CD4-positive, alpha-beta memory T cell (primary cell): ENCODE measurements at places on chromosomes 13 and 19.

DNA sequence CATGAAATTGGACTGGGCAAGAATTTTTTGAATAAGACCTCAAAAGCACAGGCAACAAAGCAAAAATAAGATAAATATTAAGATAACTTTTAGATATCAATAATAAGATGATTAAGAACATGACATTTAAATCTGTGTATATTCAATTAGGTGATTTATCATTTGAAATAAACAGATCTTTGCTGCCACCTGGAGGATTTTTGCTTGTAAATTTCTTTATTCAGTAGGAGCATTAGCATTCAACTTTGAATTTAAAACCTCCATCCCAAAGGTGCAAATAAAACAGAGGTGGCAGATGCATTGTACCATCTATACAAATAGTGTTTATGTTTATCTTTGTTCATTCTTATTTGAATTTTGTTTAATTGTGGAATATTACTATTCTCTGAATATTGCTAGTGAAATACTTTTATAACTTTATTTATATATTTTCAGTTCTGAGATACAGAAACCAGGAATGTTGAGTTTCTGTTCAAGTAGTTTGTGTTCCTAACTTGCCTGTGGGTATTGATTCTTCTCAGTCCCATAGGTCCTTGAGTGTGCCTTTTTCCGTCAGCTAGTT lies 20.9 kb downstream of the COG6 start:
- DNase-seq: peak; percentile 43

DNA sequence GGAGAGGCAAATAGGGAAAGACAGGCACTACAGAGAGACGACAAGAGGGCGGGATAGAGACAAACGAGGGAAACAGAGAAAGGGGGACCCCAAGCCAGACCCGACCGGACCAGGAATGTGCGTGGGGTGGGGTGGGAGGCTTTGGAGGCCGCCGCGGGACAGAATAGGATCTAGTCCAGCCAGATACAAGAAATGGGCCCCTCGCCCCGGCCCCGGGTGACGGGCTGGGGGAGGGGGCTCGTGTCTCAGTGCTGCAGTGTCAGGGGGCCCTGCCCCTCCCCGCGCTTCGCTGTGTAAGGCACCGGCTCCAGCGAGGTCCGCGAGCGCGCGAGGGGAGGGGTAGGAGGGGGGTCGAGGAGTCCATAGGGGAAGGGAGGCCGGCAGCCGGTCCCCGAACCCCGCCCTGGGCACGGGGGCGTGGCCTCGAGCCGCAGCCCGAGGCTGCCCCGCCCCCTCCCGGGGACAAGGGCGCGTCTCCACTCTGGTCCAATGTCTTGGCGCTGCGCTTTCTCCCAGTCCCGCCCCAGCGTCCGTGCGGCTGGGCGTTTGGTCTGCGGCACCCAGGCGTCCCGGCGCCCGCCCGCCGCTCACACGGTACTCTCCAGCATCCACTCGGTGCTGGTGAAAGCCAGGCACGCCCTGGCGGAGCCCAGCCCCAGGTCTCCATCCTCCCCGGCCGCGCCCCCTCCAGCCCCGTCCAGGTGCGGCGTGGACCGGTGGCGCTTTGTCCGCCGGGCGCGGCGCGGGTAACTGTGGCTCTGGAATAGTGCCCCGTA lies 11.0 kb downstream of the IFNL1 start:
- DNase-seq: no peak

- no peak for DNase-seq
These were observed 19.7 kb downstream of the FXYD5 start for GRCh38 chr19:35174226-35174625.

- DNase-seq: peak; percentile 70
These were observed 27.6 kb downstream of the ZNF607 start for GRCh38 chr19:37691881-37692504.

DNA sequence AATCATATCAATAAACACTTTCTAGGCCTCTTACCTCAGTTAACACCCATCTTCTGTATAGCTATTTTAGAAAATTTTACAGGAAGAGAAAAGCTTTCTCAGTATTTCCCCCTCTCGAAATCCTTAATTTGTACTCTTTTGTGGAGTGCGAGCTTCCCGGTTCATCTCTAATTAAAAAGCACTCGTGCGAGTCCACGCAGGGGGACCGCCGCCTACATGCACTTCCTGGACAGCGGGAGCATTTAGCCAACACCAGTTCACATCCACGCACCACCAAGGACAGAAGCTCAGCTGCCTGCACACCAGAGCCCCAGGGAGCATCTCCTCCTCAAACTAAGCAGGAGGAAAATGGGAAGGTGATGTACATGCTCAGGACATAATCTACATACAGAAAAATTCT lies 60.0 kb downstream of the RASA3 start:
- no peak for DNase-seq

DNA sequence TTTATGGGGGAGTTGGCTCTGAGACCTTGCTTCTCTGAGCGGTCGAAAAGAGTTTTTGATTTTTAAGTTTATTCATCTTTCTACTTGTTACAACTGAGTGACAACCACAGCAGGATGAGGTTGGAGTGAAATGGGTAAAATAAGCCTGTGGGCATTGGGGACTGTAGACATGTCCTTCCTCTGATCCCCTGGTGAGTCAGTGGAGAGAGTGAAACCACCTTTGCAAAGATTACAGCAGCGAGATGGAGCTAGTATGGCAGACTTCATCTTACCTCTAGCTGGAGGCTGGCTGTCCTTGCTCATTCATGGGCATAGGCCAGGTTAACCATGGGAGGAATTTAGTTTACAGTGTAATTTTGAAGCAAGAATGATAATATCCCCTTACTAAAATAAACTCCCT lies 30.9 kb upstream of the PSG9 start:
- no peak for DNase-seq

DNA sequence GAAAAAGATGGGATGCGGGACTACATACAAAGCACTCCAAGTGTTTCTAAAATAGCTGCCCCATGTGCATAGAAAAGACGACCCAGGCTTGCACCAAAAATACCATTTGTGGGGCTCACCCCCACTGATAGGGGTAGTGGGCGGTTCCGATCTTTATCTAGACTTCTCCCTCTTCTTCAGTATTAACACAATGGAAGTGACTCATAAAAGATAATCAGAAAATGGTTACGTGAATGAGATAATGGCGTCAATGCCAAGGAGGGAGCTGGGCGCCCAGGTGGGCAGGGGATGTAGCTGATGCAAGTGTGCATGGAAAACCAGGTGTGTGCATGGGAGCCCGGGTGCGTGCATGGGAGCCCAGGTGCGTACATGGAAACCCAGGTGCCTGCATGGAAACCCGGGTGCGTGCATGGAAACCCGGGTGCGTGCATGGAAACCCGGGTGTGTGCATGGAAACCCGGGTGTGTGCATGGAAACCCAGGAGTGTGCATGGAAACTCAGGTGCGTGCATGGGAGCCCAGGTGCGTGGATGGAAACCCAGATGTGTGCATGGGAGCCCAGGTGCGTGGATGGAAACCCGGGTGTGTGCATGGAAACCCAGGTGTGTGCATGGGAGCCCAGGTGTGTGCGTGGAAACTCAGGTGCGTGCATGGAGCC lies 32.7 kb downstream of the LAMP1 start:
- DNase-seq: no peak

DNA sequence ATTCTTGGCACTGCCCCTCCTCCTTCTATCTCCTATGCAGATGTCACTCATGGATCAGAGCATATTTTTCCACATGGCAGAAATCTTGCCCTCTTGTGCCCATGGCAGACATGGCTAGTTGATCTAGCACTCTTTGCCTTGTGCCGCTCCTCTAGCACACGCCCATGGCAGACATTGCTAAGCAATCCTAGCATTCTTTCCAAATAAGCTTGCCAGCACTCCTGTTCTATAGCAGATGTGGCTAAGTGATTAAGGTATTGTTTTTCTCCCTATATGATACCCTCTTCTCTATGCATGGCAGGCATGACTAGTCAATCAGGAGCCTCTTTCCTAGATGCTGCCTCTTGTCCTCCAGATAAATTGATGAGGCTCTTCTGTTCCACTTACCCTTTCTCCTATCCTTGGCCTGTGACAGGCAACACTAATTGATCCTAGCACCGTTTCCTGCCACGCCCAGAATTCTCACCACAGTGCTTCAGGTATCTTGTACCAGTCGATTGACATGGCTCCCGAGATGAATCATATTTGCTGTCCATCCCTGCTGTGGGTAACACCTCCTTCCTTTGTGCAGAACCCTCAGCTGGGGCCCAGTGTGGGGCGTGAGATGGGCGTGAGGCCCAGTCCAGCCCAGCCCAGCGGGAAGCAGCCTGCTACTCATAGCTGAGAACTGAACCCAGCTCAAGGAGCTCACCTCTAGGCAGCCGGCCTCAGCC lies 26.9 kb downstream of the TMED1 start:
- DNase-seq: peak; percentile 44

DNA sequence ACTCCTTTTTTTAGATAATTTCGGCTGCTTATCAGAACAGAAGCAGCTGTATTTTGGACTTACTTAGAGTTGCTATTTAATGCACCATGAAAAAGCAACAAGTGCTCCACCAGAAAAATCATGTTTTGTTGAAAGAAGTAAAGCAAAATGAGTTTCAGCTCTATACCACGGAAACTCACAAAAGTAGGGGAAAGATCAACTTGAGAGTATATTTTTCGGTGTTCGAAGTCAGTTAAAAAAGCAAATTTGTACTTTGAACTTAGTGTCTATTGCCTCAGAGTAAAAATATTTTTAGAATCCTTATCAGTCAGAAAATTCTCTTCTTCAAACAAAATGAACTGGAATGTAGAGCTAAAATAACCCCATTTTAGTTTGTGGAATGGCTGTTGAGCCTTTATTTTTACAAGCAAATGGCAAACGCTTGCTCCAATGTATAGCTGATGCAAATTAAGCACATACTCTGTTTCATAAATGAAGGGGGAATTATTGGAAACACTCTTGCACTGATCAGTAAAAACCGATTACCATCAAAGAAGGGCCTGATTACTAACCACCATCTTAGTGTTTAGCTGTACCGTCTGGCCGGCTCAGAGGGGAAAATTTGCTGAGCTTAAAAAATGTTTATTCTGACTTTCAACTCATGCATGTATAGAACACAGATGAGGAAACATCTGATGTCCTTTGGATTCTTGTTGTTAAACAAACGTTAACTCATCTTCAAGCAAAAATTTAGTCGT lies 540.7 kb downstream of the GPC6 start:
- DNase-seq: no peak

DNA sequence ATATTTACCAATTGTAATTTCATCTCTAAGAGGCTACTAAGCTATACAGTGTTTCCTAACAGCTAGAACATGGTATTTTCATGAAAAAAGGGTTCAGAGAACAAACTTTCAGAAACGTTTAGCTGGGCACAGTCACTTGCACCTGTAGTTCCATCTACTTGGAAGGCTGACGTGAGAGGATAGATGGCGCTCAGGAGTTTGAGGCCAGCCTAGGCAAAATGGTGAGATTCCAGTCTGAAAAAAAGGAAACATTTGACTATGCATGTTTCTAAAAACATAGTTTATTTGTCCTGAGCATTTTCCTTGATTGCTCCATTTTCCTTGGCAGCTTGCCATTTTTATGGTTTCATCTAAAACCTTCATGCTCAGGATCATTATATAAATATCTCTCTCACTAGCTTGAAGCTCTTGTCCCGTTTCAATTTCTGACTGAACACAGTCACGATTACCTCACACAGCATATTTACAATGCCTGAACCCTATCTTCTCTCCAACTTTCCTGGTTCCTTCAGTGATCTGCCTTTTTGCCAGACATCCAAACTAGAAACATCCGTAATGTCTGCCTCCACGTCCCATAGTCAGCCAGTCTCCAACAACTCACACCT lies 200.8 kb downstream of the RGCC start:
- no peak for DNase-seq

DNA sequence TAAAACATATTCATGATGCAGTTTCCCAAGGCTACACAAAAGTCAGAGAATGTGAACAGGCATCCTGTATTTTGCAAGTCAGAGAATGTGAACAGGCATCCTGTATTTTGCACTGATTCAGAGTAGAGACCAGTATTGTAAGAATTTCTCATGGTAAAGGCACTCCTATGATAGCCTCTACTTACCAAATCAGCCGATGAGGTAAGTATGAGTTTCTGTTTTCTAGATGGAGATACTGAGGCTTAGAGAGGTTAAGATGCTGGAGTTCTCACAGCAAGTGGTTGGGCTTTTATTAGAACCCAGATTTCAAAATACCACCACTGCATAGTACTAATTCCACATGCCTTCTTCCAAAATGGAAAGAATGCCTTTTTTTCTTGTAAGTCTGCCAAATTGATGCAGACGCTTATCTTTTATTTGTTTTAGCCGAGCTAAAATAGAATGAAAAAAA lies 12.3 kb downstream of the TPT1 start:
- DNase-seq: no peak

DNA sequence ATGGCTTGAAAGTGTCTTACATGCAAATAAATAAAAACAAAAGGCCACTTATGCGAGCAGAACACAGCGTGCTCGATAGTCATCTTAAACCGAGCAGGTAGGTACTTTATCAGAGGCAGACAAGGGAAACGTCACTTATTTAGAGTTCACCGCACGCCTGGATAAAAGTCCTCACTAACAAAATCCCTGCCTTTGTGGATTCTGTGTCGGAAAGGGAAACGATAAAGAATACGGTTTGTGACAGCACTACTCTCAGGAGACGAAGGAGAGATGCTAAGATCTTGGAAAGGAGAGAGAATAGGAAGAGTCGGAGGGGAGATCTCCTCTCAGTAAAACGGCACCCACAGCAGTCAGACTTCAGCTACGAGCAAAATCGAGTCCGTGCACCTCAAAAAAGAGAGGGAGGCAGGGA lies 581 bp downstream of the RCBTB1 start:
- peak; percentile 14 for DNase-seq

DNA sequence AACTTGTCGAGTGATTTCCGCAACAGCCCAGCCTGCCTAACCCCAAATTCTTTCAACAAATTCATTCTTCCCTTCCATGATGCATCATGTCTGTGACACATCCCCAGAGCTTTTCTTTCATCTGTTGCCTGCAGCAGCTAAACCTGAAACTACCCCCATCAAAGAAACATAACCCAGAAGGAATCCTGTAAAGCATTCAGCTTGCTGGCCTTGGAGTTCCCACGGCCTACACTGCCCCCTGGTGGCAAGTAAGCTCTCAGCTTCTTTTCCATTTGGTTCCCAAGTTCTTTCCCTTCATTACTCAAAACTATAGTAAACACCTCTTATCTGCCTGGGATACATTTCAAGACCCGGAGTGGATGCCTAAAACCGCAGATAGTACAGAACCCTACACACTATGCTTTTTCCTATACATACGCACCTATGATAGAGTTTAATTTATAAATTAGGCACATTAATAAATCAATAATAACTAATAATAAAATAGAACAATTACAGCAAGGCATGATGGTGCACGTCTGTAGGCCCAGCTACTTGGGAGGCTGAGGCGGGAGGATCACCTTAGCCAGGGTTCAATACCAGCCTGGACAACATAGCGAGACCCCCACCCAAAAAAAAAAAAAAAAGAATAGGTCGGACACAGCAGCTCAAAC lies 7.4 kb downstream of the ETHE1 start:
- DNase-seq: peak; percentile 79

GRCh38 chr13:24038841-24039330 lies 121.6 kb upstream of the SPATA13 start:
- DNase-seq: no peak

DNA sequence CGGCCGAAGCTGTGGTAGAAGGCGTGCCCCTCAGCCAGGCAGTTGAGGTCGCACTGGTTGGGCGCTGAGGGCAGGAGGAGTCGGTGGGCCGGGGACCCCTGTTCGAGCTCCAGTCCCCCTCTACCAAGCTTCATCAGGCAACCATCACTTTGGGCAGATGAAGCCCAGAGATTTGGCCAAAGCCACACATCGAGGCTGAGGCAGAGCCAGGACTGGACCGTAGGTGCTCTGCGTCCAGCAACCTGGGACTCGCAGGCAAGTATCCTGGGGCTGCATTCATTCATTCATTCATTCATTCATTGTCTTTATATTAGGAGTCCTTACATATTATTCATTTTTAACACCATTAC lies 4.3 kb downstream of the ADAMTSL5 start:
- no peak for DNase-seq

GRCh38 chr13:24280720-24281119 lies 28.7 kb upstream of the C1QTNF9 start:
- no peak for DNase-seq
